NCI-H187 (cell line): ENCODE measurements at places on chromosomes 2 and 18.

- DNase-seq, result no peak
Measured at GRCh38 chr18:305003-305501, 37.2 kb upstream of the THOC1 start.

GRCh38 chr2:223896833-223897311, 48.3 kb downstream of the WDFY1 start:
- DNase-seq, result no peak

- DNase-seq, result no peak
Measured at GRCh38 chr2:133787207-133787606, 218.9 kb upstream of the NCKAP5 start.

GRCh38 chr2:64192664-64193105, 48.5 kb upstream of the PELI1 start:
- no peak for DNase-seq

GRCh38 chr2:164960159-164960558, 4.8 kb upstream of the SLC38A11 start:
- no peak for DNase-seq

DNA sequence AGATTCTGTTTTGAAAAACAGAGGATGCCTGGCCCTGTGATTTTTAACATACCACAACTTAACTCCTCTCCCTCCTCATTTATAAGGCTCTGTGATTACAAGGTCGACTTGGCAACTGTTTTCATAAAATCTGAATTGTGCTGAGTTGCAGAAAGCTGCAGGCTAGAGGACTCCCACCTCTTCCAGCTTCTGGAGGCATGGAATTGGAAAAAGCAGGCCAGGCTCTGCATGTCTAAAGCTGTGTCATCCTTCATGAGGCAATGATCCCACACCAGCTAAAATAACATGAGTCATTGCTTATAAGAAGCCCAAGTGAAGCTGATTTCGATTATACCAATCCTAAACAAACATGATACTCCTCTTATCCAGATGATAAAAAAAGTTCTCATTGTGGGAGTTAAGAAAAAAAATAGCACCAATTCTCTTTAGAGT, 11.7 kb downstream of the ARHGAP28 start:
- DNase-seq, result no peak

GRCh38 chr2:38470115-38470514, 93.0 kb upstream of the ATL2 start:
- DNase-seq, result no peak

GRCh38 chr2:37872192-37872750, 52.8 kb upstream of the RMDN2 start:
- no peak for DNase-seq

DNA sequence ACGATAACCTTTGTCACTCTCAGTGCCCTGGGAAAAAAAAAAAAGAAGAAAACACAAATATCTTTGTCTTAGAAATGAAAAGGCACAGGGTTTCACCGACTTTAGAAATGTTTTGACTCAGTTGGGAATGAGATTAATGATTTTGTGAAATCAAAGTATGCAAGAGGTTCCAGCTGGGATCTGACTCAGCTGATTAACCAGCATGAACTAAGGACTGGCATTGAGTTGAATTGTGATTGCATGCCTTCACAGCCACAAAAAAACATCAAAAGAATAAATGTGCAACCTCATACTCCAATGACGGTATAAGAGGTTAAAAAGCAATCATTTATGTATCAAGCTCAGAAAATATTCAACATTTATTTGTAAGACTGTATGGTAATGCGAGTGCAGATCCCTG, 566.6 kb upstream of the DSEL start:
- no peak for DNase-seq

- no peak for DNase-seq
Measured at GRCh38 chr2:106745468-106745867, 140.5 kb downstream of the ST6GAL2 start.

DNA sequence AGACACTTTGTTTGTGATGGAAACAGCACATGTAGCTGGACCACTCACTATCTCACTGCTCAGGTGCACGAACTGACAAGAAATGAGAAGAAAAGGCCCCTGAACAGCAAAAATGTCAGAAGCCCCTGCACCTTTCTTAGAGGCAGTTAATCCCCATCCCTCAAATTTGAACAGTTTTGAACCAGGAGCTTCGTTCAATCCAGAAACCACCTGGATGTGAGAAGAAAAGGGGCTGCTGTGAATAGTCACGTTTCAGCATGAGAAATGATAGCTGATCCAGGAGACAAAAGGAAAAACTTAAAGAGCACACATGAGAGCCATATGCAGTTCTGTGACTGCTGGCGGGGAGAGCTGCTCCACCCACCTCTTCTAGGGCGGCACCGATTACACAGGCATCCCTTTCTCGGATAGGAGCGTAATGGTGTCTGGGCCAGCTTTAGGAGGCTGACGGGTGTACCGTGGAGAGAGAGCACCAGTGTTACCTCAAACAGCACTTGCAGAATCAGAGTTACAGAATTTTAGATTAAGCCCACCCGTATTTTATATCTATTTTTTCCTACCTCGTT, 117.0 kb upstream of the EML6 start:
- no peak for DNase-seq

GRCh38 chr2:152016181-152017120, 82.4 kb downstream of the CACNB4 start:
- no peak for DNase-seq

DNA sequence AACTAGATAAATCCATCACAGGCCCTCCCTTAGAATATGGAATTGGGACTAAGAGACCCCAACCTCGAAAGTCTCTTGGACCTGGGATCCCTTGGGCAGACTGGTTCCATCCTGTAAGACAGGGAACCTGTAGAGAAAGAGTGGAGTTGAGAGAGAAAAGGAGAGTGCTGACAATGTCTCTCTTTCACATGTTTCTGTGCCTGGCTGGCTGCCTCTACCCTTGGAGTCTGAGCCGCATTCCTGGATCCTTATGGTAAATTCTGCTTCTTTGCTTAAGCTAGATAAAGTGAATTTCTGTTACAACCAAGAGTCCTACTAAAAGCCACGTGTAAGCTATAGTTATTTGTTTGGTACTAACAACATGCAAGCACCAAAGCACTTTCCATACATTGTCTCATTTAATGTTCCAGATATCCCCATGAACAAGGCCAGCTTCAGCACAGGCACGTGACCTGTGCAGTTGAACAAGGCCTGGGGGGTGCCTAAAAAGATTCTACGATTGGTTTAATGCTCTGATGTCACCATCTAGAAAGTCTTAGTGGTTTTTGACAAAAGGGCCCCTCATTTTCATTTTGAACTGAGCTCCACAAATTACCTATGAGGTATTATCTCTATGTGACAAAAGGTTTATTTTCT, 2.1 kb upstream of the PUM2 start:
- peak; percentile 51 for DNase-seq

GRCh38 chr2:96533292-96534073, 3.1 kb upstream of the ARID5A start:
- no peak for DNase-seq

DNA sequence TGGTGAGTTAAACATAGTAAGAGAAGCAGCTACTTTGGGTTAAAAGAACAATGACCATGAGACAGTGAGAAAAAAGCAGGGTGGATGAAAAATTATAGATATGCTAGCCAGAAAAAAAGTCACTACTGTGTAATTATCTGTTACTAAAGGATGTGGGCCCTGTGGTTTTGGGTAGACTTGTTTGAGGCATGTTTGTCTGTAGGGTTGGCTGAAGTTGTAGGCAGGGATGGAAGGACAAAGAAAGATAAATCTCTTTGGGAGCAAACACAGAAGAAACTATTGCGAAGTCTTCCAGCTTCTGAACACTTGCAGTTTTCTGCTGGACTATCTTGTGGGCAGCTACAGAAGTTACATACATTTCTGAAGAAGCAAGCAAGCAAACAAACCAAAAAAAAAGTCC, 28.2 kb downstream of the RND3 start:
- DNase-seq, result no peak

- DNase-seq, result no peak
Measured at GRCh38 chr2:111904726-111905474, 6.5 kb downstream of the MERTK start.

GRCh38 chr2:129734343-129735034, 245.0 kb upstream of the RAB6C start:
- DNase-seq, result no peak

- no peak for DNase-seq
Measured at GRCh38 chr2:160293391-160294091, 93.5 kb upstream of the ITGB6 start.

- DNase-seq, result no peak
Measured at GRCh38 chr18:73007195-73007914, 139.6 kb upstream of the NETO1 start.

DNA sequence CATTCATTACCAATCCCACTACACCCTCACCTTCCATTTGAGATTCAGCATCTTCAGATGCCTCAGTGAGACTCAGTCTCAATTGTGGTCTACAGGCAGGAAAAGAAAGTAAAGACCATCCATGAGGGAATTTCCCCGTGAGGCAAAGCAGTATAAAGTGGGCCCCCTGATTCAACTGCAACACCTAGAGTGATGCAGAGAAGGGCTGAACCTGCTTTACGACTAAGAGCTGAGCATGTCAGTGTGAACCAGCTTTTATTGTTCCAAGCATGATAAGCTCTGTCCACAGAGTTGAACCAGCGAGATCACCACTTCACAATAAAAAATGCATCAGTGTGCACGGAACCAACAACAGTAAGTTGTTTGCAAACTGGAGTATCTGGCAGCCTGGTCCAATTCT, 357.6 kb upstream of the ATP5MC3 start:
- no peak for DNase-seq

GRCh38 chr2:134988994-134989605, 58.1 kb downstream of the MAP3K19 start:
- DNase-seq, result no peak

- no peak for DNase-seq
Measured at GRCh38 chr2:235765181-235765820, 271.5 kb downstream of the AGAP1 start.

- DNase-seq, result no peak
Measured at GRCh38 chr2:52345676-52346075, 1313.7 kb upstream of the NRXN1 start.

DNA sequence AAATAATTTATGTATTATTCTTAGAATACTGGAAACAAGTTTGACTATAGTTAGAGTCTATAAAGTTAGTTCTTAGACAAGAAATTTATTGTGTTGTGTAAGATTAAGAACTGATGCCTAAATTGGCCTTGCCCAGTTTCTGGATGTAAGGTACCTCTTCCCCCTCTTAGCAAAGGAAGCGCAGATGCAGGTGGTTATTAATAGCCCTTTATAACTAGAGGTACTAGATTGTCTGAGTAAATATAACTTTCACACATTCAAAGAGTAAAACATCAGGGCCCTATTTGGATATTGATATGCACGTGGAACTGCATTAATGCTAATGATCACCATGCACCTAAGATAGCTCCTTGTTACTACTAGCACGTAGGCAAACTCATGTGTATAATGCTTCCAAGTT, 100.7 kb downstream of the ZEB2 start:
- no peak for DNase-seq

GRCh38 chr2:46802665-46803546, 112.7 kb downstream of the MCFD2 start:
- no peak for DNase-seq

DNA sequence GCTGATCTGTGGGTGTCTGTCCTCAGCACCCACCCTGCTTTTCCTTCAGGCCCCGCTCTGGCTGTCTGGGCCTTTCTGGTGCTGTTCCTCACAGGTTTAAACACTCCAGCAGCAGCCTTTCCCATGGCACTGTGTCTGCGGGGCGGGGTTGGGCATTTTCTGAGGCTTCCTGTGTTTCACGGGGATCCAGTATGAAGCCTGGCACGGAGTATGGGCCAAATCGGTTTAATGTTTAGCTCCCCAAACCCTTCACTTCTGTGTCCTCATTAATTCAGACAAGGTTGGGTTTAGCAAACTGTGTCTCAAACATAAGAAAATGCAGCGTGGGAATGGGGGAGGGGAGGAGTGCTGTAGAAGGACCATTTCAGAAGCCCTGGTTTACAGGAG, 44.9 kb downstream of the HPCAL1 start:
- no peak for DNase-seq

- DNase-seq, result peak; percentile 40
Measured at GRCh38 chr2:182715121-182715891, 751 bp upstream of the DNAJC10 start.

- DNase-seq, result no peak
Measured at GRCh38 chr2:8684540-8684877, 2.7 kb downstream of the ID2 start.
